Stimulated activated CD4-positive, alpha-beta T cell treated with anti-CD3 and anti-CD28 coated beads, Interleukin-2, amount 100 ng/mL, for 48 hours (primary cell): ENCODE measurements at places on chromosomes 16 and 17.

GRCh38 chr17:57294629-57295501 is 38.5 kb downstream of the MSI2 start:
- peak; percentile 18 for DNase-seq

DNA sequence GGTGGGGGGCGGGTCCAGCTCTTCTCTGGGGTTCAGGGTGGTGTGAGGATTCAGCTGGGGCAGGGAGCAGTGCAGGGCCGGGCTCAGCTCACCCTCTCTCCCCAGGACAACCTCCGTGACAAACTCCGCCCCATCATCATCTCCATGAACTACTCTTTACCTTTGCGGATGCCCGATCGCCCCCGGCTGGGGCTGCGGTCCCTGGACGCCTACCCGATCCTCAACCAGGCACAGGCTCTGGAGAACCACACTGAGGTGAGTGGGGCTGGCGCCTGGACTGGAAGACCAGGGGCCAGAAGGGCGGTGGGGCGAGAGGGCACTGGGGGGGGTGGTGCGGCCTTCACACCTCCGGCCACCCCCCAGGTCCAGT is 18.9 kb upstream of the PDK2 start:
- DNase-seq: no peak

GRCh38 chr16:57745768-57746167 is 10.2 kb downstream of the KATNB1 start:
- DNase-seq: no peak

DNA sequence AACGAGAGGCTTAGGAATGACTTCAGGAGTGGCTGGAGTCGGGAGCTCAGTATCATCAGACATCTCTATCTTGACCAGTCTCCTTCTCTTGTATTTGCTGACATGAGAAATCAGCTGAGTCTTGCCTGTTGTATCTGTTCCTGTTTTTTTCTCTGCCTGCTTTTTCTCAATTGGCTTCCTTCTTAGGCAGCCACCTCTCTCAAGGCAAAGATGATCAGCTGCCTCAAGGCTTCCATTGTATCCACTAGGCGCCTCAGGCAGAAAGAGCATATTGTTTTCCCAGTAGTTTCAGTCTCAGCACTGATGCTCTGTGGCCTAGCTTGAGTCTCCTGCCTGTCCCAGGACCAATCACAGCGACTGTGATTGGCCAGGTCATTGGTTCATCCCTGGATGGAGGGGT is 306.2 kb downstream of the CPPED1 start:
- DNase-seq: no peak

GRCh38 chr16:10805334-10805733 is 13.3 kb downstream of the TVP23A start:
- no peak for DNase-seq

DNA sequence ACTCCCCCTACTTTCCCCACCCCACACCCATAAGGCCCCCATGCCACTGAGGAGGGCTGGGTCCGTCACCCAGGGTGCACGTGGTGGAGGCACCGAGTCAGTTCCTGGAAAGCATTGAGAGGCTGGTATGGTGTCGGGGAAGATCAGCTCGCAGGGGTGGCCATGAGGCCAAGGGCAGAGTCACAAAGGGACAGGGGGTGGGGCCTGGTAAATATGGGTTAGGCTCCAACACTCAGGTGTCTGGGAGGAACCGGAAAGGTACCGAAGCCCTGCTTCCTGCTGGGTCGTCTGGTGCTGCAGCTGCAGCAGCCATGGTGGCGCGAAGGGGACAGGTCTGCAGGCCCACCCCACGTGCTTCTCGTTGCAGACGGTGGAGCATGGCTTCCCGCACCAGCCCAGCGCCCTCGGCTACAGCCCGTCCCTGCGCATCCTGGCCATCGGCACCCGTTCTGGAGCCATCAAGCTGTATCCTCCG is 30.2 kb downstream of the LLGL2 start:
- no peak for DNase-seq

DNA sequence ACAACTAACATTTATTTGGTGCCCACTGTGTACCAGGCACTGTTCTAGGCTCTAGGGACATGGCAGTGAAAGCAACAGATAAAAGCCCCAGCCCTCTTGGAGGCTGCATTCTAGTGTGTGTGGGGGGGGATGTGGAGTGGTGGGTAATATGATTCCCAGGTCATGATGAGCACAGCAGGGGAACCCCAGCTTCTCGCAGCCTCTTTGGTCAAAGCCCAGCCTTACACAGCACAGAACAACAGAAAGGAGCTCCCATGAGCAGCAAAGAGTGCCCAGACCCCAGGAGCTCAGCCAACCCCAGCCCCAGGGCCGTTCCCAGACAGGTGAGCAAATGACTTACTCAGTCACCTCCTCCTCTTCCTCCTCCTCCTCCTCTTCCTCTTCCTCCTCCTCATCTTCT is 21.9 kb downstream of the CNGB1 start:
- DNase-seq: no peak

GRCh38 chr17:76292567-76292966 is 15.5 kb downstream of the QRICH2 start:
- no peak for DNase-seq

GRCh38 chr17:43517161-43517560 is 29.0 kb downstream of the ETV4 start:
- no peak for DNase-seq
